ENCODE measurements at places on chromosomes 5 and 9.

- no peaks in the 10 kb centered on the region for H3K27me3 ChIP-seq
- H3K4me3 ChIP-seq, result no peak overlapping the region
- H3K36me3 ChIP-seq, result peaks cover 27% of the 10 kb centered on the region
- H3K27ac ChIP-seq, result no peak overlapping the region
Measured at GRCh38 chr5:143074414-143074996, 304.3 kb downstream of the ARHGAP26 start.

DNA sequence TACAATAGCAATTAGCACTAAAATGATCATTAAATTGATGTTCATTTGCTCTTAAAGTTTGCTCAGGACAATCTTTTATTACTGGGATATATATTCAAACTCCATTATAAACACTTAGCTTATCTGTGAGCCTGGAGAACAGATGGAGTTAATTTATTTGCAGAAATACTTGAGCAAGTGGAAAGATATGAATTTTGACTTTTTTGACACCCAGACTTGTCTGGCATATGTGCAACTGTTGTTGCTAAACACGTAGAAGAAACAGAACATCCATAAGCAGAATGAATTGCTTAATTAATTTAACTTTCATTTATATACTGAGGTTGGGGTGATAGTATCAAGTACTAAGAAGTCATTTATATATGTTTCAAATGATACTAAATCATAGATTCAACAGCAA lies 820.7 kb upstream of the TYRP1 start:
- no peak overlapping the region for H3K27ac ChIP-seq
- DNase-seq, result no peak
- H3K4me1 ChIP-seq, result no peaks in the 10 kb centered on the region
- H3K27me3 ChIP-seq, result no peaks in the 10 kb centered on the region

GRCh38 chr9:120650352-120650751 lies 63.9 kb downstream of the MEGF9 start:
- H3K27ac ChIP-seq, result no peak overlapping the region
- no peak overlapping the region for H3K4me3 ChIP-seq

GRCh38 chr9:132961002-132961401 lies 16.6 kb upstream of the TSC1 start:
- H3K27ac ChIP-seq, result no peak overlapping the region
- no peak overlapping the region for H3K4me3 ChIP-seq
- no peaks in the 10 kb centered on the region for H3K4me1 ChIP-seq

- peaks cover 27% of the 10 kb centered on the region for H3K27me3 ChIP-seq
- H3K4me3 ChIP-seq, result peak overlapping the region; percentile 69
- DNase-seq, result no peak
Measured at GRCh38 chr9:112752334-112753125, 2.0 kb downstream of the SNX30 start.

DNA sequence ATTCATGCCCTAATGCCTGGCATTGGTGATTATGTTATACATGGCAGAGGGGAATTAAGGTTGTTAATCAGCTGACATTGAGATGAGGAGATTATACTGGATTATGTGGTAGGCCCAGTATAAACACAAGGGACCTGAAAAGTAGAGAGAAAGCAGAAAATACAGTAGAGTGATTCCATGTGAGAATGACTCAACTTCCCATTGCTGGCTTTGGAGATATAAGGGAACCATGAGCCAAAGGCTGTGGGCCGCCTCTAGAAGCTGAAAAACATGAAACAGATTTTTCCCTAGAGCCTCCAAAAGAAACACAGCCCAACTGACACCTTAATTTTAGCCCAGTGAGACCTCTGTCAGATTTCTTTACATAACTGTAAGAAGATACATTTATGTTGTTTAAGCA lies 65.0 kb upstream of the CTXN3 start:
- no peak for DNase-seq
- H3K4me1 ChIP-seq, result peaks cover 35% of the 10 kb centered on the region
- H3K4me3 ChIP-seq, result no peak overlapping the region
- H3K27ac ChIP-seq, result no peak overlapping the region

DNA sequence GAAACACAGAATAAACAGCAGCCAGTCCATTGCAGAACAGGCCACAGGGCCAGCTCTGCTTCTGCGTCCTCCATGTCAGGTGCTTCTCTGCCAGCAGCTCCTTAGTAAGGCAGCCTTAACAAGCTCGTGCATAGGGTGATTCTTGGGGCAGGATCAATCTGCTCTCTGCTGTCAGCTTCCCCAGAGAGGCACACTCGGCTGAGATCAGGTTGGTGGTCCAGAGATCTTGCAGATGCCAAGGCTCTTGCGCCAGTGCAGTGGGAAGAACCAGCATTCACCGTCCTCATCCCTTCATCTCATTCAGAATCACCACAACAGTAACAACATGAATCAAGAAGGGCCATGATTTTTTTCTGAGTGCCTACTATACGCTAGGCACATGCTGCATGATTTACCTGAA lies 49.0 kb upstream of the ALDH1B1 start:
- DNase-seq, result peak; percentile 21
- no peak overlapping the region for H3K27ac ChIP-seq
- peaks cover 19% of the 10 kb centered on the region for H3K27me3 ChIP-seq
- H3K4me1 ChIP-seq, result peaks cover 16% of the 10 kb centered on the region
- no peaks in the 10 kb centered on the region for H3K36me3 ChIP-seq

DNA sequence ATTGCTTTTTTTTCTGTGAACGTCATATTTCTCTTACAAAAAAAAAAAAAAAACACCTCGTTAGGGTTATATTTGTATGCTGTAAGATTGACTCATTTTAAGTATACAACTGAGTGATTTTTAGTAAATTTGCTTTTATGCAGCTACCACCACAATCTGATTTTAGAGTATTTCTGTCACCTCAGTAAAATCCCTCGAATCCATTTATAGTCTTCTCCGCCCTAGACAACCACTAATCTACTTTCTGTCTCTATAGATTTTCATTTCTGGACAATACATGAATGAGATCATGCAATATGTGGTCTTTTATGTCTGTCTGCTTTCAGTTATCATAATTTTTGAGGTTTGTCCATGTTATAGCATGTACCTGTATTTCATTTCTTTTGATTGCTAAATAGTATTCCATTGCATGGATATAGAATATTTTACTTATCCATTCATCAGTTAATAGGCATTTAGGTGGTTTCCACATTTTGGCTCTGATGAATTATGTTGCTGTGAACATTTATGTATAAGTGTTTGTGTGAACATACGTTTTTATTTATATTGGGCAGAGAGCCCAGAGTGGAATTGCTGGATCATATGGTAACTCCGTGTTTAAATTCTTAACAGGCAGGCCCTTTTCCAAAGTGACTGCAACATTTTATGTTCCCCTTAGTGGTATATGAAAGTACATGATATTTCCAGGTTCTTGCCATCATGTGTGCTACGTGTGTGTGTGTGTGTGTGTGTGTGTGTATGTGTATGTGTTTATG lies 171.4 kb downstream of the SGCD start:
- DNase-seq, result no peak
- no peaks in the 10 kb centered on the region for H3K36me3 ChIP-seq
- H3K27me3 ChIP-seq, result peaks cover 3% of the 10 kb centered on the region
- no peak overlapping the region for H3K27ac ChIP-seq
- no peaks in the 10 kb centered on the region for H3K4me1 ChIP-seq

DNA sequence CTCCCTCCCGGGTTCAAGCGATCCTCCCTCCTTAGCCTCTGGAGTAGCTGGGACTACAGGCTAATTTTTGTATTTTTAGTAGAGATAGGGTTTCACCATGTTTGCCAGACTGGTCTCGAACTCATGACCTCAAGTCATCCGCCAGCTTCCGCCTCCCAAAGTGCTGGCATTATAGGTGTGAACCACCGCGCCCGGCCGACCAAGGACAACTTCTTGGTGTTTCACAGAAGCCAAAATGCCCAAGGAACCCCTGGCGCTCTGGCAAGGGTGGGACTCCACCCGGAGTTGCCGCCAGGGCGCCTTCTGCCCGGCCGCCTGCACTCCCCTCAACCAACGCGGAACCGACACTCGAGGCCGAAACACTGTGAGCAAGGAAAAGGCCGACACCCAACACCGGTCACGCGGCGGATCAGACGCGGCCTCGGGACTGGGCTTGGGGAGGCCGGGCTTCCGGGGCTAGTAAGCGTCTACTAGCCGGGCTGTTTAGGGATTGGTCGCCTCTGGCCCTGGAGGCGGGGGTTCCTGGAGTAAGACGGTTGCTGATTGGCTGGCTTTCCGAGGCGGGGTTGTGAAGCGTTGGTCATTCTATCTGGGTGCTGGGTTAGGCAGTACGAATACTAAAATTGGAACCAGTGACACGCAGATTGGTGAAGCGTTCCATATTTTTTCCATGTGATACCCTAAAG lies 7.7 kb upstream of the CFAP157 start:
- H3K36me3 ChIP-seq, result peaks cover 2% of the 10 kb centered on the region
- H3K27ac ChIP-seq, result peak overlapping the region; percentile 73
- peaks cover 21% of the 10 kb centered on the region for H3K4me1 ChIP-seq
- DNase-seq, result peak; percentile 94
- H3K4me3 ChIP-seq, result peak overlapping the region; percentile 65

DNA sequence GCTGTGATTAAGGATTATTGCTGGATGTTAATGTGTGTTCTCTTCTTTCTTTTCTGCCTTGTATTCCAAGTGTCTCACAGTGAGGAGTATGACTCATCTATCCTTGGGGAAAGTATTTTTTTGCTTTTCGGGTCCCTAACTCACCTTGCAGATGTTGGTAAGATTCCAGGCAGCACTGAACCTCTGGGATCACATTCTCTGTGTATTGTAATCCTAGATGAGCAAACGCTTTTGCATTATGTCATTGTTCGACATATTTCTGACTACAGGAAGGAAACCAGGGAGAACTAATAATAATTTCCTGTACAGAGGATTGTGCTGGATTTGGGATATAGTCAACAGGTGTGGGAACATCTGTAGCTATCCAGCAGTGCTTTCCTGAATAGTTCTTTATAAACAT lies 246.1 kb upstream of the TUT7 start:
- no peaks in the 10 kb centered on the region for H3K4me1 ChIP-seq
- H3K27ac ChIP-seq, result no peak overlapping the region
- DNase-seq, result no peak
- H3K27me3 ChIP-seq, result peaks cover 23% of the 10 kb centered on the region
- H3K4me3 ChIP-seq, result no peak overlapping the region

DNA sequence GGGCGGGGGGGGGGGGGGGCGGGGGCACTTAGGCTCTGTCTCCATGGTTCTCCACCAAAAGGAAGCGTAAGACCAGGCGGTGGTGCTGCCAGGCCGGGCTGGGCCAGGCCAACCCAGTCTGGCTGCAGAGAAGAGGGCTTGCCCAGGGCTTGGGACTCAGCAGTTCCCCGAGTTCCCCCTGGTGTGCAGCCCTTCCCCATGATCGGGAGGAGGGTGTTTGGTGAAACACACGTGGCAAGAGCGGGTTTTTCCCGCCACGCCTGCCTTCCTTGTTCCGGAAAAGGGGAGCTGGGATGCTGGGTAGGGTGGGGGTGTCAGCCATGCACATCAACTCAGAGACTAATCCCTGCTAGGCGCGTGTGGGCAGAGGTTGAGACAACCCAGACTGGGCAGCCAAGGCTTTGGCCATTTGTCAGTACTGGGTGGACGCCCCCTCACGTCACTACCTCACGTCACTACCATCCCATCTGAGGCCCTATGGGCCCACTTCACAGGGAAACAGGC lies 32.9 kb downstream of the PRRX2 start:
- H3K36me3 ChIP-seq, result no peaks in the 10 kb centered on the region
- DNase-seq, result no peak
- H3K27me3 ChIP-seq, result peaks cover 63% of the 10 kb centered on the region

GRCh38 chr5:102867992-102868662 lies 113.0 kb downstream of the PAM start:
- no peak overlapping the region for H3K27ac ChIP-seq
- peaks cover 13% of the 10 kb centered on the region for H3K27me3 ChIP-seq
- peaks cover 15% of the 10 kb centered on the region for H3K36me3 ChIP-seq
- H3K4me1 ChIP-seq, result peaks cover 10% of the 10 kb centered on the region
- no peak overlapping the region for H3K4me3 ChIP-seq

DNA sequence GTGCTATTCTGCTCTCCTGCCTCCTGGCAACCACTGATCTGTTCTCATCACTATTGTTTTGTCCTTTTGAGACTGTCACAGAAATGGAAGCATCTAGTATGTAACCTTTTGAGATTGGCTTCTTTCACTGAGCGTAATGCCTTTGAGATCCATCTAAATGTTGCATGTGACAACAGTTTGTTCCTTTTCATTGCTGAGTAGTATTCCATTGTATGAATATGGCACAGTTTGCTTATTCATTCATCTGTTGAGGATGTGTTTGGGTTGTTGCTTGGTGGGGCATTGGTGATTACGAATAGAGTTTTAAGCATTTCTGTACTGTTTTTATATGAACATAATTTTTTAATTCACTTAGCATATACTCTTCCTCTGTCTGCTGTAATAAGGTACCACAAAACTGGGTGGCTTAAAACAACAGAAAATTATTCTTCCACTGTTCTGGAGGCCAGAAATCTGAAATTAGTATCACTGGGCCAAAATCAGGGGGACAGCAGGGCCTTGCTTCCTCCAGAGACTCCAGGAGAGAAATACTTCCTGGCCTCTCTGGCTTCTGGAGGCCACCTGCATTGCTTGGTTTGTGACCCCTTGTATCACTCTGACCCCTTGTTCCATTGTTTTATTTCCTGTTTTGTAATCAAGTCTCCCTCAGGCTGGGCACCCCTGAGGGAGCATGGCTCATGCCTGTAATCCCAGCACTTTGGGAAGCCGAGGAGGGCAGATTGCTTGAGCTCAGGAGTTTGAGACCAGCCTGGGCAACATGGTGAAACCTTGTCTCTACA lies 53.0 kb downstream of the EXOSC2 start:
- peaks cover 2% of the 10 kb centered on the region for H3K36me3 ChIP-seq
- no peak overlapping the region for H3K4me3 ChIP-seq
- no peaks in the 10 kb centered on the region for H3K27me3 ChIP-seq

GRCh38 chr9:112233769-112234168 lies 58.7 kb upstream of the SUSD1 start:
- H3K36me3 ChIP-seq, result peaks cover 39% of the 10 kb centered on the region
- no peak overlapping the region for H3K4me3 ChIP-seq
- H3K4me1 ChIP-seq, result peaks cover 7% of the 10 kb centered on the region
- no peaks in the 10 kb centered on the region for H3K27me3 ChIP-seq
- no peak for DNase-seq

DNA sequence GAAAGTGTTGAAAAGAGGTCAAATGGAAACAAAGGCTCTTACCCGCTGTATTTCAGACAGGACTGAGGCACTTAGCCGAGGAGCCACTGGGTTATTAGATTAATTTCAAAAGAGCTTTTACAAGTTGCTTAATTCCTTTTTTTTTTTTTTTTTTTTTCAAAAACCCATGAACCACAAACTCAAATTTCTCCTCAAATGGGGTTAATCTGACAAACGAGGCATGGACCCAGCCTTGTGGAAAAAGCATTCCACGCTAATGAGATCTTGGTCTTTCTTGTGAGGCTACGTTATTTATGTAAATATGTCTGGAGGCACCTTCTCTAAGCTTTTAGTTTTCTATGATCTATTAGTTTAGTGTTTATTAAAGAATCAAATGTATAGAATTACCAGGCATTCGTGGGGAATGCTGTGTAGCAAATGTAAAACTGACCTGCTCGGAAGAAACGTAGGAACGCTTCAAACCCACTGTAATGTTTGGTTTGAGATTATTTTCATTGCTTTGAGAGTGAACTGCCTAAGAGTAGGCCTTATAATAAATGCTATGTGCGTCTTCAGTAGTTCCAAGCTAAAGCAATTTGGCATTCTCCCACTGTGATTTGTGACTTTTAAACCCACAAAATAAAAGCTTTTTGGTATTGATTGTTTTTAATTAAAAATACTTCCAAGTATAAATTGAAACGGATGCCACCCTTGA lies 134.7 kb downstream of the CDH6 start:
- H3K27ac ChIP-seq, result no peak overlapping the region
- no peaks in the 10 kb centered on the region for H3K4me1 ChIP-seq
- no peaks in the 10 kb centered on the region for H3K36me3 ChIP-seq
- no peak overlapping the region for H3K4me3 ChIP-seq
- DNase-seq, result no peak

- H3K4me3 ChIP-seq, result no peak overlapping the region
- peaks cover 31% of the 10 kb centered on the region for H3K27me3 ChIP-seq
- no peak overlapping the region for H3K27ac ChIP-seq
- peaks cover 10% of the 10 kb centered on the region for H3K4me1 ChIP-seq
- DNase-seq, result no peak
Measured at GRCh38 chr9:117815948-117816347, 111.7 kb downstream of the TLR4 start.
